ENCODE measurements at places on chromosomes 4 and X.
A peak's percentile ranks its signal among the peaks of the same experiment; 100 is the strongest.

DNA sequence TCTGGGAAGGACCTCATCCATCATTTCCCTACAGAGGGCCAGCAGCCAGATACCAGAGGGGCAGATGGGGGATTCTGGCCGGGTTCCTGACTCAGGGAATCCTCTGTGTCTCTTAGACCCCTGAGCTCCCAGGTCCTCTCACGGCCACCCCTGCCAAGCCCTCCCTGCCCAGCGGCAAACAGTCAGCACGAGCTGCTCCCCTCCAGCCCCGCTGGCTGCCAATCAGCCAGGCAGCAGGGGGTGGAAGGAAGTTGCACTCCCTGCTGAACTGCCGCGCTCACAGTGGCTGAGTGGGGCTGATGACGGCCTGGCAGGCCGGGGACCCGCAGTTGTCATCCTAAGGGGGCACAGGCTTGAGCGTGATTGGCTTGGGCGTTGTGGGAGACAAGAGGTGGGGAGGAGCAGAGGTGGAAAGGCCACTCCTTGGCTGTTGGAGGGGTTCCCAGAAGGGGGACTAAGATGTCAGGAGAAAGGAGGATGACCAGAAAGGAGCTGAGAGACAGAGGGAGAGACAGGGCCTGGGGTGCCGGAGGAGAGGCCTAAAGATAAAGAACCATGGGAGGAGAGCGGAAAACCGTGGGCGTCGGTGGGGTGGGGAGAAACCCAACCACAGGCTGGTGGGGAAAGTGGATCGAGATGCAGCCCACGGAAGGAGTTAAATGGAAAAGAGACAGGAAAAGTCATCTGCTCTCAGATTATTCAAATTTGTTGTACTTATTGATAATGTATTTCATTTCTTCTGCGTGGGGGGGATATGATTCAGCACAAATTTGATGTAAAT lies 4.4 kb upstream of the CCDC149 start:
- no peak for DNase-seq

GRCh38 chrX:75623535-75623934 lies 100.7 kb upstream of the ZDHHC15 start:
- no peak for DNase-seq

DNA sequence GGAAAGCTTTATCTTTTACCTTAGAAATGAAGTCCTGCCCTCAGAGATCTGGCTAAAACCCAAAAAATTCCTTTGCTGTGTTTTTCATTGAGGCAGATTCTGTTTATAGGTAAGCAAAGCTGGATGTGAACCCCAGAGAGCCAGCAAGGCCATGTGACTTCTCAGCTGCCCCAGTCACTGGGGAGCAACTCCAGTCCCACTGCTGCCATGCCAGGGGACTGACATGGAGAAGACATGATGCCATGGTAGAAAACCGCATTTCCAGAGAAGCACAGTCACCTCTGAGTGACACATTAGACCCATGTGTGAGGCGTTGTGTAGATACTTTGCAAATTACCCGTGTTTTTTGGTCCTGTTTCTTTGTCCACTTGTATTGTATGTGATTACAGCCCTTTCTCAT lies 45.4 kb downstream of the PTTG2 start:
- DNase-seq: no peak

DNA sequence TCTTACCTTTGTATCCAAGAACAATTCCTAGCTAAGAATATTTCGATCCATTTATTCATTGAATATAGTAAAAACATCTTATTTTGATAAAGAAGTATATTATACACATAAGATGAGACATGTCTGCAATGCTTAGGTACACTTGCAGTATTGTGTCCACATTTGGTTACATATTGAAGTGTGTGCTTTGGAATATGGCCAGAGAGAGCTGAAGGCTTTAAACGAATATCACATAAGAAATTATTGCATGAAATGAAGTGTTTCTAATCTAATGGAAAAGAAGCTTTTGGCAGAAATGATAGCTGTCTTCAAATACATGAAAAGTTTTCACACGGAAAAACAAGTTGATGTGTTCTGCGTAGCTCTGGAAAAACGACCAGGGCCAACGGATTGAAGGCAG lies 516.1 kb upstream of the ZFP42 start:
- DNase-seq: no peak

GRCh38 chr4:67052814-67053675 lies 492.3 kb downstream of the CENPC start:
- no peak for DNase-seq

DNA sequence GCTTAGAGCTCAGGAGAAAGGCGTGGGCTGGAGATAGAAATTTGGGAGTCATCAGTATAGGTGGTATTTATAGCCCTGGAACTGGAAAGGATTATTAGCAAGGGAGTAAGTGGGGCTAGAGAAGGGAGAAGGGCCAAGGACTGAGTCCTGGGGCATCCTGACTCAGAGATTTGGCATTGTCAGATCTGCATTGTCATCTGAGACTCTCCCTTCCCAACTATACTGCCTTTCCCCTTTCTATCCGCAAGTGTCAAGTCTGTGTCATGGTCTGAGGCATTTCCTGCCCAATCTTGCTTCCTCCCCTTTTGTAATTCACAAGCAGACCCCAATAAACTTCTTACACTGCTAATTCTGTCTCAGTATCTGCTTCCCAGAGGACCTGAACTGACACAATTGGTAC lies 24.4 kb upstream of the SLC25A43 start:
- DNase-seq: no peak

DNA sequence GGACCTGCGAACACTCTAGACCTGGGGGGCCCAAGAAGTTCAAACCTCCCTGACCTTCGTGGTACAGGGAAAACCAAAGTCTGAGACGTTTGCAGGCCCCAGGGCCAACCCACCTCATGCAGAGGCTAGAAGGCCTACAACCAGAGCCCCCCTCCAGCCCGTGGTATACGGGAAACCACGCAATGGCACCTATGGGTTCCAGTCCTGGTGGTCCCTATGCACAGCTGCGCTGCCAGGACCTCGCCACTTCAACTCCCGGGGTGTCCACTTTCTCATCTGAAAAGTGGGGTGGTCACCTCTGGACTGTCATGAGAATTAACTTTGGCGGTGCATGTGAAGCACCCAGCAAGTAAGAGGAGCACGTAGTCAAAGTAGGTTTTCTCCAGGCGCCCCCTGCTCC lies 8.4 kb upstream of the MSX1 start:
- no peak for DNase-seq

GRCh38 chr4:123588631-123589241 lies 192.1 kb downstream of the SPRY1 start:
- DNase-seq: no peak

GRCh38 chrX:13059637-13060499 lies 15.4 kb upstream of the FAM9C start:
- DNase-seq: no peak

- no peak for DNase-seq
These were observed 14.7 kb downstream of the S100G start for GRCh38 chrX:16664626-16665025.

DNA sequence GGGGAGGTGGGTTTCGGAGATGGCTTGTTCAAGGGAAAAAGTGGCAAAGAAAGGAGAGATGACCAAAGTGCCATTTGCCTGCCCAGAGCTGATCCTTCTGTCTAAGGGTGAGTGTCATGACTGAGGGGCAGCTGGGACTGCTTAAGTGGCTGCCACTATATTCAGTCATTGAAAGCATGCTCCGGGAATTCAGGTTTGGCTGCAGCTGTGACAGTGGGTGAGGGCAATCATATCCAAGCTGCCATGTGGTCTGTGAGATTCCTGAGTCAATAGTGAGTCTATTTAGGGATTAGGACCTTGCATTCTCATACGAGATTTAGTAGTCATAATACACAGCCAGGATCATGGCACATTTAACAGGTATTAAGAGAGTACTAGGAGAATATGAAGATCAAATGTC lies 138.8 kb upstream of the BANK1 start:
- DNase-seq: no peak

GRCh38 chr4:98928131-98928504 lies 815 bp downstream of the EIF4E start:
- peak; percentile 56 for DNase-seq

- DNase-seq: no peak
These were observed 444 bp upstream of the APBB2 start for GRCh38 chr4:41214825-41215146.
